ENCODE measurements at places on chromosomes 4 and X. TPM values are rescaled to one million over a fixed set of nuclear protein-coding genes. Genes with fewer than 3 reads are reported as not detected.

The TLR2 gene
- 8.8 TPM for total RNA-seq

The VSIG4 gene
- total RNA-seq: not detected

The HPSE gene
- total RNA-seq: 3.5 TPM

The PFKFB1 gene
- not detected for total RNA-seq

The CDX4 gene
- total RNA-seq: not detected

The PNMA6F gene
- total RNA-seq: not detected
